ENCODE measurements at places on chromosomes 11 and 22.
A peak's percentile ranks its signal among the peaks of the same experiment; 100 is the strongest.

- no peak for DNase-seq
Observed at GRCh38 chr11:2305788-2306451, 4.1 kb downstream of the TSPAN32 start.

DNA sequence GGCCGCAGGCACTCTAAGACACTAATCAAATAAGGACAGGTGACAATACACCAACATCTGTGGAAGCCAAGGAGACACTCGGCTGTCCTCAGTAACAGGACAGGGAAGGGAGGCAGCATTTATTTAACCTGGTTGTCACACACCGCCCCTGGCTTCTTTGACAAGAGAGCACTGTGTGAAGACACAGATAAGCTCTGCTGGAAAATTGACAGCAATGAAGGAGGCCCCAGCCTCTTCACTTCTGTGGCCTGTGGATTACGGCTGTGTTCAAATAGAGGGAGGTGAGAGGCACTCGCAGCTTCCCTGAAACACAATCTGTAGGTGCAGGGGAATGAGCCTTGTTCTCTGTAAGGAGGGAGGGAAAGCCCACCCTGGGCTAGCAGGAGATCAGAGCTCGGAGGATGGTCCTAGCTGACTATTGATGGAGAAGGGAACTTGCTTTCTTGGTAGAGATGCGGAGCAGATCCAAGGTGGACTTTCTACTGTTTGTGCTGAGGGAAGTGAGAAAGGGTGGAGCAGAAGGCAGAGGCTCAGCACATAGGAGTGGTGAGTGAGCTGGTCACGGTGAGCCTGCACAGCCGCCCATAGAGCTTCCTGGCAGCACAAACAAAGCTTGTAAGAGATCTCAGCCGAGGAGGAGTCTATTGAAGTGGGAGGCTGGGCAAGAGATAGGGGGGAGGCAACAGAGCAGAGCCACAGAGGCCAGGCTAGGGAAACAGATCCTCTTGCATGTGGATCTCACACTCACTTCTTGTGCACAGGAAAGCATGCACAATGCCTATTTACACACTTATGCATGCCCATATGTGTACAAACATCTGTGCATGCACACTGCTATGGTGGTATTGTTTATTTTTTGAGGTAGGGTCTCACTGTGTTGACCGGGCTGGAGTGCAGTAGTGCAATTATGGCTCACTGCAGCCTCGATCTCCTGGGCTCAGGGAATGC, 114.6 kb upstream of the THY1 start:
- no peak for DNase-seq

DNA sequence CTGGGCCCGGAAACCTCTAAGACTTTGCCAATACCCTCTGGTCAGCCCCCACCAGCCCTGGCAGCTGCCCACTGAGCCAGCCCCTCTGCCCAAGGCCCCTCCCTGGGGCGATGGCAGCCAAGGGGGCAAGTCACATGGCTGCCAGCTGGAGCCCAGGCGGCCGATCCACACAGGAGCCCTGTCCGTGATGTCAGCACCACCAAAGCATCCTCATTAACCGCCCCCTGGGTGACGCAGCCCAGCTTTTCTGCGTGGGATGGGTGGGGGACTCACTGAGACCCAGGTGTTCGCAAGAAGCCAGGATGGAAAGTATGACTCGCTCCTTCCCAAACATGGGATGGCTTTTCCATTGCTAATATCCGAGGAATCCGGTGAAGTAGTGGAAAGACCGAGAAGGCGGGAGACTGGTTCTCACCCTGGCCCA, 46.6 kb upstream of the WNT7B start:
- no peak for DNase-seq

DNA sequence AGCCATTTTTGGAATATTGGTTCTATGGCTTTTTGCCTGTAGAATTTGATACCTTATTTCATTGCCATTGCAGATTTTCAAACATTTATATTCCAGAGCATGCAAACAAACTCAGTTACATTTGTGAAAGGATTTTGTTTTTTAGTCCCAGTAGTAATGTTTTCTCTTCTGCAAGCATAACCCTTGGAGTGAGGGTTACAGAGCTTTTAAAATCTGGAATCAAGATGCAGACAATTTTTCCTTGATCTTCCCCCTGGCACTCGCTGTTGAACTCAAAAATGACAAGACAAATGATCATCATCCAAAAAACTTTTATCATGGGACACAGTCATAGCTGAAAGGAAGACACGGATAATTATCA, 20.8 kb downstream of the BBOX1 start:
- no peak for DNase-seq

DNA sequence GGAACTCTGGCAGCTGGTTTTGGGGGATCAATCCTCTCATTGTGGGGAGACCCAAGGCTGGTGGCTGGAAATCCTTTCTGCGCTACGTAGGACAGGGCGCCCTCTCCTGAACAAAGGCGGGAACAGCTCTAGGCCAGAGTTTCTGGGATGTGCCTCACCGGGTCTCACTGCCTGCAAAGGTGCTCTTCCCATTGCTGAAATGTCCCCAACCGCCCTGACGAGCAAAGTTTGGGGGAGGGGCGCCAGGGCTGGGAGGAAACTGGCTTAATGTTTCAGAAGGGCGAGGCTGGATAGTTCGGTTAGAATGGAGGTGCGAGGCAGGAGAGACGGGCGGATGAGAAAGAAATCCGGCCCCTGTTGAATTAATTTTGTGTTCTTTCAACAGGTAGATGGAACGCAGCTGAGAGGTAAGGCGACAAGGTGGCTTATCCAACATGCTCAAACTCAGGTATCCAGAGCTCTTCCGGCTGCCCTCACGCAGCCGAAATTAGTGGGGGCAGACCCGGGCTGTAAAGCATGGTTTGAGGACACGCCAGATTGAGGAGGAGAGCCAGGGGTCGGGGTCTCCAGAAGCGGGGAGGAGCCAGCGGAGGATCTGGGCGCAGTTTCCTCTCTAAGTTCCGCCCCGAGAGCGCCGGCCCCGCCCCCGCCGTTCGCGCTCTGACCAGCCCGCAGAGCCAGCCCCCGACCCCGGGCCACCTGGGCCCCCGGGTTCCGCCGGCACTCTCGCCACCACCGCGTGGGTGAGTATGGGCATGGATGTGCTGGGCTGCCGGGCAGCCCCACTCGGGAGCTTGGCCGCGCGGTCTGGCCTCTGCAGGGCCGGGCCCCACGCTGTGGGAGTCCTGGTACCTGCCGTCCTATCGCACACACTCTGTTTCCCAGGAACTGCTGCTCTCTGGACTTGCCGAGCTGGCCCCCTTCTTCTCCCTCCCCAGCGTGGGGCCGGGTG, at the start of gene PGAP2:
Gene PGAP2 (plus strand): TSS at position 652 of the 952 bp plus-strand sequence. CDS start 2,700 bp downstream, outside the sequence.
- peak; percentile 16 for DNase-seq

- DNase-seq, result no peak
Observed at GRCh38 chr11:57598831-57599155, 1.3 kb downstream of the SERPING1 start.

DNA sequence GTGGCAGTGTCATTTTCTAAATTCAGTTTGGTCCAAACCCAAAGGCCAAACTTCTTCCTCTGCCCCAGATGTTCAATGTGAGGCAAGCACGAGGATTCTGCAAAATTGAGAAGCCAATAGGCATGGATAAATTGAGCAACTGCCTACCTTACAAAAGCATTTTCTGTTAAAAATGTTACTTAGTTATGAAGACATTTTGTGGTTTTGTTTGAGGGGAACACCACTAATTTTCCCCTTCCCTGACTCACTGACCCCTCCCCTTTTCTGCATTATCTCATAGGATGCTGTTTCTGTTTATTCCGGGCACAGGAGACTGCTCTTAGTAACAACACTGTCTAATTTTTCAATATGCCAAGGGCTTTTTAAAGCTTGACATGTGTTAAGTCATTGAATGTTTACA, 462.8 kb downstream of the INSC start:
- DNase-seq, result no peak

DNA sequence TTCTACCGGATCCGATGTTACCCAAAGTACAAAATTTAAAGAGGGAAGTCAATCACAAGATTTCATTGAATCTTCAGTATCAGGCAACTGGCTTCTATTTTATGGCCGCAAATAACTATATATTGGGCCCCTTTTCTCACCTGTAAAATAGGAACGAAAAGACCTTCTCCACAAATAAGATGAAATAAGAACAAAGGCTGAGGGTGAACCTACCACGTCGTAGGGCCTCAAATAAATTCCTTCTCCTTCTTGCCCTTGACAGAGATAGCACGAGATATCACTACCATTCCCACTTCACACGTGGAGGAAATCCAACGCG, 794 bp upstream of the EMSY start:
- DNase-seq, result no peak

DNA sequence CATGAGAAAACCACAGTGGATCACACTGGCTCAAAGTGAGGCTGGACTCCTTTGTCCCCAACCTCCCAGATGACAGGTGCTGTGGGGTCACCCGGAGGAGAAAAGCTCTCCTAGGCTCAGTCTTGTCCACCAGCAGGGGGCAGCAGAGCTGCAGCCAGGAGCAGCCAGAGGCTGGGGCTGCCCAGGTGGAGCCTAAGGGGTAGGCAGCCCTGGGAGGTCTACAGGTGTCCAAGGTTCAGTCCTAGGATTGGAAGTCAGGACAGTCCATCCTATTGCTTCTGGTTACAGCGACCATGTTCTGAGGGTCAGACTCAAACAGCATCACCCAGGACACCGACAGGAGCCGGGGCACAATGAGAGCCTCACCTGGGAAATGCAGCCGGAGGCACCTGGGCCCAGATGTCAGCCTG, 77.6 kb upstream of the IGLL5 start:
- DNase-seq, result no peak

DNA sequence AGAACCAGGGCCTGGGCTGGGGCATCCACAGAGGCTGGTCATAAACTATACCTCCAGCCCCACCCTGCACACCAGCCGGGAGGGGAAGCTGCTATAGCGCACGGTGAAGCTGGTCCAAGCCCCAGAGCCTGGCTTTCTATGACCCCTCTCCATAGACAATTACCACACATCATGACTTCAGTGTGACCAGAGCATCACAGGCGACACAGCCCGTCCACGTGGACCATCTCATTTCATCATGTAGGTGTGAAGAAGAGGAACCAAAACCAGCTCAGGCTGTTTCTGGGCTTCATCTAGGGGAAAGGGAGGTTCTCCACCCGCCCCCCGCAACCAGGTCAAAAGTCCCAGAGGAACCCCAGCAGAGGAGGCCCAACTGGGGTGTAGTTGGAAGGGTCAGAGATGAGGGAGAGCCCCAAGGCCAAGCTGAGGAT, 3.0 kb downstream of the CXCR5 start:
- DNase-seq, result no peak

DNA sequence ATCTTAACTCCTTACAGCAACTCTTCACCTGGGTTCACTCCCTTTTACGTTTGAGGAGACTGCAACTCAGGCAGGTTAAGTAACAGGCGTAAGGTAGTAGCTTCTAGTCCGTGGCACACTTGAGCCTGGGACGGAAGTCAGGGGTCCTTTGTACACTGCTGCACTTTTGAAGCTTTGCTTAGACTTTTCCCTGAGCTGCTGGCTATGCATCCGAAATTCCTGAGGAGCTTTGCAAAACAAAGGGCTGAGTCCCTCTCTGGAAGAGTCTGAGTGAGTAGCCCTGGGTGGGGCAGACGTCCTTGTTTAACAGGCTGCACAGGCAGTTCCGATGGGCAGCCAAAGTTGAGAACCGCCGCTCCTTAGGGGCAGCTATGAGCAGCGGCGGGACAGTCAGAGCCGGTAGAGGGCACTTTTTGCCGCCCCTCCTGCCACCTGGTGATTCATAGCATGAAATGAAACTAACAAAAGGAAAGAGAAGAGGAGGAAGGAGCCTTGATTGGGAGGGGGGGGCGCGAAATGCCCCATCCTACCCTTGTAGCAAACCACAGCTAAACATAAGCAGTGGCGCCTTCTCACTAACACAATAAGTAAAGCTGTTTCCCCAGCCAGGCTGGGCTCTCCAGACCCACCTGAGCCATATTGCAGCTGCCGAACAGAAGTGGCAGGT, 1.4 kb downstream of the TMEM109 start:
- no peak for DNase-seq

All from epithelial cell of prostate (primary cell).